Activated T-cell treated with anti-CD3 and anti-CD28 coated beads, Interleukin-2, amount 50 U/mL, for 4 hours (primary cell): ENCODE measurements at places on chromosomes 4 and X. TPM values are rescaled to one million over a fixed set of nuclear protein-coding genes. Genes with fewer than 3 reads are reported as not detected.

SERTM2 gene
- not detected for total RNA-seq

GSX2 gene
- total RNA-seq: not detected

GRCh38 chr4:53674903-53675302, 83.6 kb upstream of the LNX1 start:
- DNase-seq: no peak

ARHGAP36 gene
- total RNA-seq: not detected

MAGEA1 gene
- total RNA-seq: not detected
